MV-4-11 (cell line): ENCODE measurements at places on chromosomes 5 and 9.

DNA sequence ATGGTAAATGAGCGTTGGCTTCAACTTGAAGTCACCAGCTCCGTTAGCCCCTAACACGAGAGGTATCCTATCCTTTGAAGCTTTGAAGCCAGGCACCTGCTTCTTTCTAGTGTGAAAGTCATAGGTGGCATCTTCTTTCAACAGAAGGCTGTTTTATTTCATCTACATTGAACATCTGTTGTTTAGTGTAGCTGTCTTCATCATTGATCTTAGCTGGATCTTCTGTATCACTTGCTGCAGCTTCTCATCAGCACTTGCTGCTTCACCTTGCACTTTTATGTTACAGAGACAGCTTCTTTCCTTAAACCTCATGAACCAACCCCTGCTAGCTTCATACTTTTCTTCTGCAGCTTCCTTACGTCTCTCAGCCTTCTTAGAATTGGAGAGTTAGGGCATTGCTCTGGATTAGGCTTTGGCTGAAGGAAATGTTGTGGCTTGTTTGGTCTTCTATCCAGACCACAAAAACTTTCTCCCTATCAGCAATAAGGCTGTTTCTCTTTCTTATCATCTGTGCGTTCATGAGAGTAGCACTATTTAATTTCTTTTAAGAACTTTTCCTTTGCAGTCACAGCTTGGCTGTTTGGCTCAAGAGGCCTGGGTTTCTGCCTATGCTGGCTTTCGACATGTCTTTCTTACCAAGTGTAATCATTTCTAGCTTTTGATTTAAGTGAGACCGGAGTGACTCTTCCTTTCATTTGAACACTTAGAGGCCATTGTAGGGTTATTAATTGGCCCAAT is 47.2 kb downstream of the PCSK5 start:
- peak; percentile 67 for DNase-seq

GRCh38 chr9:89522261-89522958 is 24.5 kb upstream of the SEMA4D start:
- DNase-seq: peak; percentile 97

GRCh38 chr9:34565856-34566255 is 23.7 kb downstream of the CNTFR start:
- DNase-seq: no peak

DNA sequence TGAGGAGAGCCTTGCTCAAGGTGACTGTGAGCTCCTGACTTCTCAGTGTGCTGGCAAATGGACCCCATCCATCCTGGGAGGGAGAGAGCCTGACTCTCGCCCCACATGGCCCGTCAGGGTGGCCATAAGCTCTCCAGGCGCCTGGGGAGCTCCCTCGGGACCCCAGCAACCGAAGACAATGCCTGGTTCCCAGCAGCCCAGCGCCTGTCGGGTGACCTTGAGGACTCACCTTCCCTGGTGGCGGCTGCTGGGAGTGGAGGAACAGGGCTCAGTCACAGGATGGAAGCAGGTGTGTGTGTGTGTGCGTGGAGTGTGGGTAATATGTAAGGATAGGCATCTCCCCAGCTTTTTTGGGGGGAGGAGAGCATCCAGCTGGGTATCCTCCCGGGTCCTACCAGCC is 190.3 kb downstream of the MELK start:
- DNase-seq: no peak

DNA sequence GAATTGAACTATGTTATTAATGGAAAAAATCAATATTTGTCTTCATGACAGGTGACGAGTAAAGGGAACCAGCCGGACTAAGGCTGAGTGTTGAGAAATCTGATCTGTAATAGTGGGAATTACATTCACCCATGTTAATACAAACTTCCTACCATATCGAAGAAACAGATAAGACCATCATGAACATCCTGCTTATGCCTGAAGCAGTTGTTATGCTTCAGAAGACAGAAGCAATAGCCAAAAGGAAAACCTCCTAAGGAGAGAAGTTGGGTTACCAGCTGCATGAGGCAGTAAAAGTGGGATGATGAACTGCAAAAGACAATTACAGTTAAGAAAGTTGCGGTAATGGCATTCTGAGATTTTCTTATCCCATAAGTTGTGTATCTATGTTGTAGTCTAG is 281.5 kb downstream of the GABRB2 start:
- DNase-seq: no peak

GRCh38 chr5:33921002-33921401 is 15.2 kb upstream of the RXFP3 start:
- no peak for DNase-seq

- no peak for DNase-seq
Observed at GRCh38 chr9:131963072-131964030, 116.3 kb downstream of the MED27 start.

- DNase-seq: no peak
Observed at GRCh38 chr5:179900711-179901110, 7.0 kb downstream of the TBC1D9B start.

DNA sequence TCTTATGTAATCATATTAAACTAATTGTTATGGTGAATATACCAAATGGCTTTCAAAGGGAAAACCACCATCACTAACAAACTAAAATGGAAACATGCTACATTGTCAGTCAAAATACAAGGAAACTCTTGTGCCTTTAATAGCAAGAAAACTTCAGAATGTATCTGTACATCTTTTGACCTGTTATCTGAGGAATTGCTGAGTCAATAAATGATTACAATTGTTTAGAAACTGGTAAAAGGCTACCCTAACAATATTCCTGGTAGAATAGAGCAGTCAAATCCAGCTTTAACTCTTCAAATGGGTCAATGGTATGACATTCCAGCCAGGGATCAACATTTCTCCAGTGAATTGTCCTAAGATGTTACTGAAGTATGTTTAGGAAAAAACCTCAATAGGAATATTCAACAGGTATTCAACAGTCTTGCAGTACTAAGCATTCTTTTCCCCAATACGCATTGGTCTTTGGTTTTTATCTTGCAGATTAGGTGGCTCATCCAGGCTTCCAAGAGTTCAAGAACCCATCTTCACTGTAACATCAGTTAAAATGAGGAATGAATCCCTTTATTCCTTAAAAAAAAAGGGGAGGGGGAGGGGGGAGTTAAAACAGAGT is 52.4 kb downstream of the CSNK1A1 start:
- no peak for DNase-seq

GRCh38 chr9:15308511-15308910 is 1.5 kb upstream of the TTC39B start:
- no peak for DNase-seq

- DNase-seq: no peak
Observed at GRCh38 chr5:142119051-142119625, 10.6 kb downstream of the NDFIP1 start.

DNA sequence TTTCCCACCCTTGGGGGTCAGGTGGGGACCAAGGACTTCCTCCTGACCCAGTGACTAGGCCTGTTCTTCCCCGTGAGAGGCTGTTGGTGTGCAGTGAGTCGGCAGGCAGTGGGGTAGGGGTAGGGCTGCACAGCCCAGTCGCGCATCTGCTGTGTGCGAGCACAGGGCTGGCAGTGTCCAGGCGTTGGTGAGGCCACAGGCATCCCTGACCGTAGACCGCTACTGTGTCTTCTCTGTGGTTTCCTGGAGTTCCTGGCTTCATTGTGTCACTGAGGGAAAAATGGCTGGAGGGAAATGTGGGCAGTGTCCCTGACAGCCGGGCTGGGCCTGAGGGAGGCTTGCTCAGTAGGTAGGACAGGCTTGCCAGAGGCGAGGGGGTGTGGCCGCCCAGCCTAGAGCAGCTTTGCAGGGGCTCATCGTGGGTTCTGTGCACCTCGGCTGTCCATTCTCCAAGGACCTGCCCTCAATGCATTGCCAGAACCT is 95.4 kb downstream of the CACNA1B start:
- peak; percentile 1 for DNase-seq

- no peak for DNase-seq
Observed at GRCh38 chr5:5544094-5544663, 121.7 kb downstream of the ICE1 start.

GRCh38 chr9:71814226-71814625 is 45.9 kb upstream of the CEMIP2 start:
- no peak for DNase-seq

DNA sequence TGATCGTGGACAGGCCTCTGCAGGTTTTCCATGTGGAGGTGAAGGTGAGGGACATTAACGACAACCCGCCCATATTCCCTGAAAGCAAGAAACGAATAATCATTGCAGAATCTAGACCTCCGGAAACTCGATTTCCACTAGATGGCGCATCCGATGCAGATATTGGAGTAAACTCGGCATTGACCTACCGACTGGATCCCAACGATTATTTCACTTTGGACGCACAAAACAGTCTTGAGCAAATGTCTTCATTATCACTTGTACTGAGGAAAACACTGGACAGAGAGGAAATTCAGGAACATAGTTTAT is 621 bp downstream of the PCDHA13 start:
- DNase-seq: no peak

GRCh38 chr5:143865426-143866025 is 53.6 kb downstream of the HMHB1 start:
- DNase-seq: no peak

DNA sequence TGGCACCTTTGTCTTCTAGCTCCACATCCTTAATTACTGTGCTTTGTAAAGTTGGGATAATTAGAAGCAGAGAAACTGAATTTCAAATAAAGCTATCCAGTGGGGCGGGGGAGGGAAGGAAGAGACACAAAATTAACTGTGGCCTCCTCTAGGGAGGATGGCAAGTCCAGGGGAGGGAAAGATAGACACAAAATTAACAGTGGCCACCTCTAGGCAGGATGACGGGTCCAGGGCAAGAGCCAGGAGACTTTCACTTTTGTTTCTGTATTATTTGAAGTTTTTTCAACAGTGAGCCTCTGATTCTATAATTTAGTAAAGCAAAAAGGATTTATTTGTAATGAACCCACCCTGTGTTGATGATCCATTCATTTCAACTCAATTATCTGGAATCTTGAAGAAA is 335.9 kb downstream of the MSX2 start:
- DNase-seq: no peak

DNA sequence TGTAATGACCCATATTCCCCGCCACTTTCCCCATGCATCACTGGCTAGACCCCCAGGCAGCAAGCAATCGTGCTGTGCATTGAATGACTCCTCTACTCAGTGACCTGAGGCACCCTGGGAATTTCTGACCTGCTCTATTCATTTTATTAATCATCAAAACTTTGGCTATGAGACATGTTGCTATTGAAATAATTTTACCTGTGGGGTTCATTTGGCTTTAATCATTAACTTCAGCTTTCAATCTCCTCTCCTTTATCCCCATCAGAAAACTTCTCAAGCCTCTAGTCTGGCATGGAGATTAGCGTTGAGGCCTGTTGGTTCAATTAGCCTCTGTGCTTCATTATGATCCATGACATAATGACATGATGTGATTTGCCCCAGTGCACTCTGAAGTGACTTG is 429.0 kb downstream of the ZNF608 start:
- DNase-seq: no peak

- DNase-seq: no peak
Observed at GRCh38 chr5:163578652-163579051, 73.2 kb downstream of the MAT2B start.

DNA sequence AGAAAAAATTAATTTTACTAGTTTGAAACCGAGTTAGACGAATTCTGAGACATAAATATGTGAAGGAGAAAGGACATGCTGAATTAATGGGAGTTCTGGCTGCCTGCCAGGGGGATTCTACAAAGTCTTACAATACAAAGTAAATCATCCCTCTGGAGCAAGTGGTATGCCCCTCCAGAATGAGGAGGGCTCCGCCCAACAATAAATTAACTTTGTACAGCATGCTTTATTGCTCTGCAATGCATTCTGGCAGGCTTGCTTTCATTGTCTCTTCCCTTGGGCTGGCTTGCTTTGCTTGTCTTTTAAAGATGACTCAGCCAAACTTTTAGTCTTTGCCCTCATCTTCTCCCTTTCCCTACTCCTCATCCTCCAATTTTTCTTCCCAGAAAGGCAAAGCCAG is 11.7 kb upstream of the PCDHB1 start:
- DNase-seq: no peak

DNA sequence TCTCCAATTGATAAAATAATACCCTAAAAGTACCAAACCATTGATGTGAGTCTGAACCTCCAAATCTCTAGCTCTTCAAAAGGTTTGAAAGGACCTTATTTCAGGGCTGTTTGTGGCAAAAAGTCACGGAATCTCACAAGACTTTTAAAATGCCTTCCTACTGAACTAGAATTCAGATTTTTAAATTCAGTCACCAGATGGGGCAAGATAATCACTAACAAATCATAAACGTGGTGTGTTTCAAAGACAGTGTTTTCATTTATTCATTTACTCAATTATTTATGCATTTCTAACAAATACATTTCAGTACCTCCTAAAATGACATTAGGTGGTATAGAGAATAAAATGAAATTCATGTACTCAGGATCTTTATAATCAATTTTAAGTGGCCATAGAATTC is 68.2 kb upstream of the SMC2 start:
- DNase-seq: no peak

GRCh38 chr9:107046692-107047091 is 183.7 kb downstream of the ZNF462 start:
- DNase-seq: no peak

- DNase-seq: no peak
Observed at GRCh38 chr9:117919538-117919937, 215.3 kb downstream of the TLR4 start.

DNA sequence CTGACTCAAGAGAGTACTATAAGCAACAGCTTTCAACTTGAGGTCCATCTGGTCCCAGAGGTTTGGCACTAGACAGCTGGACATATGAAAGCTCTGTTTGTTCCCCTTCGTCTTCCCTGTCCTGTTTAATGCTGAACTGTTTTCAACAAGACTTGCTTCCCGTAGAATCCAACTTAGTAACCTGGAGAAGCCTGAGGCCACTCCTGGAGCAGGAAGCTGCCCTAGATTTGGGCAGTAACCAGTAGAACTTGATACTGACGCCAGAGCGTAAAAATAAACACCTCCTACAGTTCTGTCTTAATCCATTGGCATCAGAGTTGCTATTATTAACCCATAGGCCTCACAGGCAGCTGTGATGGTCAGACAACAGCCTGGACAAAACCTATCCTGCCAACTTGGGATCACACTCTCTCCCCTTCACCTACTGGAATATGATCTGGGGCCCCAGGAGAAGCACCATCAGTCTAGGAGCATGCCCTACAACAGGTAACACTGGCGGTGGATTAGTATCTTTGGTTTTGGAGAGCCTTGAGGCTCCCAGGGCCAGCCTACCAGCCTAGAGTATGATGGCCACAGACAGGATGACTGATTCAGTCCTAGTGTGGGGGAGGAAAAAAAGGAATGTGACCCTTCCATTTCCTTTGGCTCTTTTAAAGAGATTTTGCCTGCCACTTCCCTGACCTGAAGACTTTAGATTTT is 29.2 kb downstream of the RUSC2 start:
- no peak for DNase-seq

DNA sequence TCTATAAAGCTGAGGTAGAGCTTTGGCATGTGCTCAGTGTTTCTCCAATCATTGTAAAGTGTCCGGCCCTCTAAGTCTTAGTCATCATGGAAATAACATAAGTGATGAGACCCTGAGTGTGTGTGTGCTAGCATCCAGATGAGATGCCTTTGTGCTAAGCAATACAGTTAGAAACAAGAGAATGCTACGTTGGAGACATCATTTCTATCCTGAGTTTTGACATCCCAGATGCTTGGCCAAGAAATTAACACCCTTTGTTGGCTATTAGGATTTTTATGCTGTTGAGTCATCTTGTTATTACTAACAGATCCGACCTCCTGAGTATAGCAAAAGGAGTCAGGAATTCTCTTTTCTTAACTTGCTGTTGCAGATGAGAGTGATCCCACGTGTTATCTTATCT is 508.0 kb downstream of the GADD45G start:
- no peak for DNase-seq
